ENCODE measurements at places on chromosomes 5 and 9.

DNA sequence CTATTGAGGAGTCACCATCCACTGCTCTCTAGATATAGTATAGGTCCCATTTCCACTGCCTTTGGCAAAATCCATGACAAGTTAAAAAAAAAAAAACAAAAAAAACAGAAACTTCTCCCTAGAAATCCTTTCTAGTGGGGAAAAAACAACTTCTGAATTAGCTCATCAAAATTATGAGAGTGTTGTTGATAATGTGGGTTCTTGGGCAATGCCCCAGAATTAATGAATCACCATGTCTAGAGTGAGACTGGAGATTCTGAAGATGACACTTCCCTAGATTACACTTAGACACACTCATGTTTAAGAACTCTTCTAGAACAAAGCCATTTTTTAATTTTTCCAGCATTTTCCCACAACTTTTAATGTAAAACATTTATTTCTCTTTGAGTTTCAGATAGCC is 728.0 kb upstream of the C9orf72 start:
- no peak for DNase-seq

DNA sequence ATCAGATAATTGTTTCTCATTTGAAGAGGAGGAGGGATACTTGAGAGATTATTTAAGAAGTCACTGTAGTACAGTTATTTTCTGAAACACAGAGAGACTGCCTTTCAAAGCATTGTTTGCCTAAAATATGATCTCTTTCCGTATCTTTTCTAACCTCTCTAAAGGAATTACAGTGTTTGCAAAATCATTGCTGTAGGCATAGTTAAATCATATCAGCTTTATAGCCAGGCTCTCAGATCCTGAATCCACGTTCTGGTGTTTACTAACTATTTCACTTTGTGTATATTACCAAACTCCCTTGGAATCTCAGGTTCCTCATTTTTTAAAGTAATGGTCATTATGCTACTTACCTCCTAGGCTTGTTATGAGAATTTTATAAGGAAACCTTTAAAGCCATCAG is 1151.6 kb upstream of the CDH9 start:
- no peak for DNase-seq

- DNase-seq, result no peak
Measured at GRCh38 chr5:71695071-71695470, 24.0 kb upstream of the CARTPT start.

GRCh38 chr5:34491251-34491620 is 164.9 kb upstream of the RAI14 start:
- no peak for DNase-seq

DNA sequence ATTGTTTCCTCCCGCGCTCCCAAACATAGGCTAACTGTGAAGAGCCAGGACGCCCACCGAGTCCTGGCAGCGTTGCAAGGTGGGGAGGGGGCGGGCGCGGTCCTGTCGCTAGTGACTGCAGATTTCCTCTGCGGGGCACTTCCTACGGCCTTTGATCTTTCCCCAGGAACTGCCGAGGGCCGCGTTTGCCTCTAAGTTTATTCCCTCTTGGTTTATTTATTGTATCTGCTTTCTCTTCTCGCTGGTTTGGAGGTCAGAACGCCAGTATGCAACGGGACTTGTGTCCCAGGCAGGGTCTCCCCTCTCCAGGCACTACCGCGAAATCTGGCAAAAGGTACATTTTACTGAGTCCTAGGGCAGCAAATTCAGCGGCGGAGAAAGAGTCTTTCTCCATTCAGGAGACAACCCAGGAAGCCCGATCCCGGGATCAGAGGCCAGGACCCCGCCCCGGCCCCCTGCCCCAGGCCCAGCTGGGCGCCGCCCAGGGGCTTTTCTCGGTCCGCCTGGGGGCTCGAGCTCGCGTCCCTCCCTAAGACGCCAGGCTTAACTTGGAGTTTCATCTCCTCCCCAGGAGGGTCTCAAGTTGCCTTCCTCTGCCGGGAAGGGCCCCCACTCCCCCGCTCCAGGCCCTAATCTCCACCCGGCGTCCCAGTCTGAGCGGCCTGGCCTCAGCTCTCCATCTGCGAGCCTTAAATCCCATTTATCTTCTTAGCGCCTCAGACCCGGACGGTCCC is 884 bp upstream of the EGFLAM start:
- DNase-seq, result no peak

GRCh38 chr9:83981126-83981871 is 694 bp downstream of the RMI1 start:
- DNase-seq, result no peak

- DNase-seq, result no peak
Measured at GRCh38 chr9:109568568-109569210, 70.6 kb upstream of the PTPN3 start.

GRCh38 chr5:102596113-102596512 is 97.3 kb upstream of the SLCO6A1 start:
- no peak for DNase-seq

DNA sequence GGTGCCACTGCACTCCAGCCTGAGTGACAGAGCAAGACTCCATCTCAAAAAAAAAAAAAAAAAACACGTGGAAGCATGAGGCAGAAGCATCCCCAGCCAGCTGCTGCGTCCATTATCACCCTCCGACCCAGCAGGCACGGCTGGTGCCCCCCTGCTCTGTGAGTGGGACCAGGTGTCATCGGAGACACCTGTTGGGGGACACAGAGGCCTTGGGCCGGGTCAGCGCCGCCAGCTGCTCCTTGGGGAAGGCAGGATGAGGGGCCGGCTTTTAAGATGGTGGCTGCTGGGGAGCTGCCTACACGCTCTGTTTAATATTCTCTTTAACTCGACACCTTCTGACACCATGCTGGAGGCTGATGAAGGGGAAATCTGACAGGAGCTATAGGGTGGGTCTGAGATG is 80.2 kb upstream of the RUFY1 start:
- DNase-seq, result no peak

GRCh38 chr5:143014017-143014651 is 244.0 kb downstream of the ARHGAP26 start:
- no peak for DNase-seq

DNA sequence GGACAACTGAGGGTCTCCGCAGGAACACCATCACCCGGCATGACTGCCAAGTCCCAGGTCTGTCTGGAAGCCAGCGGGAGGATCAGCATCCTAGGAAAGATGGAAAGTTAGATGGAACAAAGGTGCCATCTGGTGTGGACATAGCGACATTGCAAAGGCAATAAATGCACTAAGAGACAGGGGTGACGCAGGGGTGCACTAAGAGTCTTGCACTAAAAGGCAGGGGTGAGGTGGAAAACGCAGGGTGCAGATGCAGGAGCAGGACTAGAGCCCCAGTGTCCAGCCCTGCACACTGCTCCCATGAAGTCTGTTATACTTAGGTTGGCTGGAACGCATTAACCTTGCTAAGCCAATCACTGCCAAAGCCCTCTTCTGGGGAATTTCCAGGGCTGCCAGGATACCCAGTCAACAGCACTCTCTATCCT is 15.5 kb downstream of the ATOX1 start:
- no peak for DNase-seq

DNA sequence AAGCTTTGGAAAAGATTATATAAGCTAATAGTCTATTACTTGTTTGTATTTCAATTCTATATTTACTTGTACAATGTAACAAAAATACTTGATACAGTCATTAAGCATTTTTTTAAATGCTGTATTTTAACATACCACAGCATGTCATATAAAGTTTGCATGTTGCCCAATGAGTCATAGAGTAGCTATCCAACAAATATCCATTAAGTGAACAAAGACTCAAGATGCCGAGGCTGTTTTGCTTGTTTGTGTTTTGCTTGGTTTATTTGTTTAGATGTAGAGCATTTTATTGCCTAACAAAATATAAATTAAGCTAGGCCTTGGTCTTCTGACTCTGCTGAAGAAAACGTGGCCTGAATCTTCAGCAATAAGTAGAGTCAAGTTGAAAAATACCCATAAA is 1584.3 kb upstream of the NUDT12 start:
- no peak for DNase-seq
